ENCODE measurements at places on chromosomes 6 and 20.

DNA sequence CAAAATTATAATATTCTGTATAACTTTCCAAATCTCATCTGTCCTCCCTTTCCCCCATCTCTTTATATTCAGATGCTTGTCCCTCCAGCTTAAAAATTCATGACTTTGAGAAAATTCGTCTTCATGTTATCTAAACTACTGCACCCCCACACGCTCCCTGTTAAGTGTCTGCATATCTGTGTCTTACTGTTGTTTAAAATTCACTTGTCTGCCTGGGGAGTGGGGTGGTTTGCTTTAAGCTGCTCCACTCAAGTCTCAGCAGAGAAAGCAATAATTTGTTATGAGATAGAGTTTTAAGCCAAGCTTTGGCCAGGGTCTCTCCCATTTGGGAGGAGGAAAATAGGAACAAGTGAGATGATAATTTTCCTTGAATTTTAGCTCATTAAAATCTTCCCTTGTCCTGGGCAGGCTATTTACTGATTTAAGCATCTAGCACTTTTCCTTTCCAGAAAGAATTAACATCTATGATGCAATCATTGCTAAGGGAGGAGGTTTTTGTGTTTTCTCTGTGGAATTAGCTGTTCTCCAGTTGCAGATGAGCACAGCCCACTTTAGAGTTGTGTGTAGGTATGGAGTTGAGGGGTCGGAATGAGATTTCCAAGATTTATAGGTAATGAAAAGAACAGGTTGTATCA is 36.8 kb downstream of the MTHFD1L start:
- no peak for DNase-seq

- no peak for DNase-seq
Measured at GRCh38 chr6:121171879-121172278, 162.4 kb downstream of the TBC1D32 start.

GRCh38 chr6:107819964-107820337 is 4.2 kb downstream of the SCML4 start:
- DNase-seq = no peak

- DNase-seq = no peak
Measured at GRCh38 chr6:158879180-158879579, 60.0 kb upstream of the EZR start.

DNA sequence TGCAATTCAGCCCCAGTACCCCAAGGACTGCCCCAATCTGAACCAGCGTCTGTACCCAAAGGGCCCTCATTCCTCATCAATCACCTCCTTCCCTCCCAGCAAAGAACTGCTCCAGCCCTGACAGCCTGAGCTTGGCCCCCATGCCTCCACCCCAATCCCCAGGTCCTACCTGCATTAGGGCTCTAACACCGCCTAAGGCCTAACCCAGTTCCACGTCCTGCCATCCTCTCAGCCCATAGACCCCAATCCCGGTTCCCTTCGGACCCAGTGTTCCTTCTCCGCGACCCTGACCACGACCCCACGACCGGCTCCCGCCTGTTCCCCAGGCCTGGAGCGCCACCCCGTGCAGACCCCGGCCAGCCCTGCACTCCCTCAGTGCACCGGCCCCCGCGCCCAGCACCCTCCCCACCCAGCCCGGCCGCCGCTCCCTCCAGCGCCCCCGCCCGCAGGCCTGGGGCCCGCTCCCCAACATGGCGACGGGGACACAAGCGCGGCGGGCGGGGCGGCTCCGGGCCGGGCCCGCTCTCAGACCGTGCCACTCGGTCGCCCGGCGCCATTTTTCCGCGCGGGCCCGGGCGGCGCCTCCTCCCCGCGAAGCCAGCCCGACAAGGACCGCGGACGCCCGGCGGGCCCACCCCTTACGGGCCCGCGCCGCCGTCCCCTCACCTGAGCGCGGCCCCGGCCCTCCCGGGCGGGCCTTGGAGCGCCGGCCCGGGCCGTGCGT is 483 bp downstream of the NCOA6 start:
- DNase-seq = no peak

DNA sequence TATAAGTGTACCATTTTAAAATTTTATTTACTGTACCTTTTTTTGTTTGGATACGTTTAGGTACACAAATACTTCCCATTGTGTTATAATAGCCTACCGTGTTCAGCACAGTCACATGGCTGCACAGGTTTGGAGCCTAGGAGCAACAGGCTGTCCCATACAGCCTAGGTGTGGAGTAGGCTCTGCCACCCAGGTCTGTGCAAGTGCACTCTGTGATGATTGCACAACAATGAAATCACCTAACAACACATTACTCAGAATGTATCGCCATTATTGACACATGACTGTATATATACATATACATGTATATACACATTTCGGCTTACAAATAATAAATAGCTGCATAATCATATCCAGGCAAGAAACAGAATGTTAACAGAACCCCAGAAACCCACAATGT is 15.4 kb downstream of the SERAC1 start:
- DNase-seq = no peak

DNA sequence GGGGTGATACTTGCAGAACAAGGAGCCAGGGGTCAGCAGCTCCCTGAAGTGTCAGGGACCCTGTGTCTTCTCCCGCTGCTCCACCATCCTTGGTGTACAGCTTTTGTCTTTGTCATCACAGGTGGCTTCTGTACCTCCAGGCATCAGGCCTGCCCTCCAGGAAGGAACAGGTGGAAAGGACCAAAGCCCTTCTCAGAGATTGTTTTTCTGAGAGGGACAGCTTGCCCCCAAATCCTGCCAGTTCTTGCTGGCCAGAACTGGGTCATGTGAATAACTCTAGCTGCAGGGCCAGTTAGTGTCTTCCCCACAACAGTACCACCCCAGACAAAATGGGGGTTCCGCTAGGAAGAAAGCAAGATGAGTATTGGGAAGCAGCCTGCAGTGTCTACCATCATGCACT is 31.4 kb downstream of the SNPH start:
- DNase-seq = no peak

GRCh38 chr6:121873595-121873994 is 438.1 kb downstream of the GJA1 start:
- DNase-seq = no peak

DNA sequence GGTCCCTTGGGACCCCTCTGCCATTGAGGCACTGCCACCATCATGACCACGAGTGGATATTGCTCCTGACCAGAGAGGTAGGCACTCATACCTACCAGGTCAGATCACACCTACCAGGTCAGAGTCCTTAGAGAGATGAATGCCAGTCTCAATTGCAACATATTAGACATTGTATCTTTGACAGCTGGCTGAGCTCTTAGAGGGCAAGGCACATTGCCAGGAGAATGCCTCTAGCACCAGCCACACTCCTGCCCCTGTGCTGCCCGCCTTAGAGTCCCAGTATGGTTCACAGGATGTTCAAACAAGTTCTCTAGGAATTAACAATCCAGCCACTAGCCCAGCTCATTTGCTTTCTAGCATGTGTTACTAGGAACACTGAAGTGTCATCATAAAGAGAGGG is 65.9 kb downstream of the TMEM244 start:
- DNase-seq = no peak

DNA sequence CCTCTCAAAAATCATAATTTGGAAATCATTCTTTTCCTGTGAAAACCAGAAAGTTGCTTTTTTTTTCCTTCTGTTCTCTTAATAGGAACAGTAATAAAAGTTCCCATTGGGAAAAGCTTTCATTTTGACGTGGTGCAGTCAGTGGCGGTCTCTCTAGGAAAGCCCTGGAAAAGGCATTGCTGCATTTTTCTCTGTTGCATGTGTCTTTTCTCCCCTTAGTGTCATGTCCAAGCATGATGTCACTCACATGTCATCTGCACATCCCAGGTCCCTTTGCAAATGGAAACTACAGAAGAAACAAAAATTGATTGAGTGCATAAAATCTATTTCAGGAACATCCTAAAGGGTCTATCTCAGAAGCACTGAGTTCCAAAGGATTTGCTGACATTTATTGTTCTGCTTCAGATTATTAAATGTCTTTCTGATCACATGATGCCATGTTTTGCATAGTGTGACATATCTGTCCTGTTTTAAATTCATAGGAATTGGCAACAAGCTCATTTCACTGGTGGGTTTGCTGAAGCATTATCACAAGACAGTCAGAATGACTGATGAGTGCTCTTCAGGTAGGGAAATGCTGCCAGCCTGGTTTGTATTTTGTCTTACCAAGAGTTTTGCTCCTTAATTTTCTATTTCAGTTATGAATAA is 208.7 kb downstream of the SOX4 start:
- DNase-seq = no peak
